Caco-2 (cell line): ENCODE measurements at places on chromosomes 3 and 15.

- peak; percentile 55 for DNase-seq
Measured at GRCh38 chr15:71780115-71780976, 30.0 kb upstream of the NR2E3 start.

DNA sequence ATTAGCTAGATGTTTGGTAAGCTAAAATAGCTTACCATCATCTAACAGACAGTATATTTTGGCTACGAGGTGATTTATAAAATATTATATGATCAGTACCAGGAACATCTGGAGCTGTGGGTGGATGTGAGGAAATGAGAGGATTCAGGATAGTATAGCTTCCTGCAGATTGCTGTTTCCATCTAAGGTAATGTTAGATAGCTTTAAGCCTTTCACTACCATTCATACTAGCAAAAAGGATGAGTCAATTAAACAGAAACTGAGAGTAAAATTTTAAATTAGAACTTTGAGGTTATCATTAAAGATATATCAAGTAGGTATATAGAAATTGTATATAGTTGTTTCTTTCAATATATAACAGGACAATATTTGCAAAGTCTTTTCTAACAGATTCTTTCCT lies 8.0 kb downstream of the ZBTB20 start:
- no peak for DNase-seq

GRCh38 chr3:52763466-52763865 lies 7.3 kb downstream of the NEK4 start:
- no peak for DNase-seq

DNA sequence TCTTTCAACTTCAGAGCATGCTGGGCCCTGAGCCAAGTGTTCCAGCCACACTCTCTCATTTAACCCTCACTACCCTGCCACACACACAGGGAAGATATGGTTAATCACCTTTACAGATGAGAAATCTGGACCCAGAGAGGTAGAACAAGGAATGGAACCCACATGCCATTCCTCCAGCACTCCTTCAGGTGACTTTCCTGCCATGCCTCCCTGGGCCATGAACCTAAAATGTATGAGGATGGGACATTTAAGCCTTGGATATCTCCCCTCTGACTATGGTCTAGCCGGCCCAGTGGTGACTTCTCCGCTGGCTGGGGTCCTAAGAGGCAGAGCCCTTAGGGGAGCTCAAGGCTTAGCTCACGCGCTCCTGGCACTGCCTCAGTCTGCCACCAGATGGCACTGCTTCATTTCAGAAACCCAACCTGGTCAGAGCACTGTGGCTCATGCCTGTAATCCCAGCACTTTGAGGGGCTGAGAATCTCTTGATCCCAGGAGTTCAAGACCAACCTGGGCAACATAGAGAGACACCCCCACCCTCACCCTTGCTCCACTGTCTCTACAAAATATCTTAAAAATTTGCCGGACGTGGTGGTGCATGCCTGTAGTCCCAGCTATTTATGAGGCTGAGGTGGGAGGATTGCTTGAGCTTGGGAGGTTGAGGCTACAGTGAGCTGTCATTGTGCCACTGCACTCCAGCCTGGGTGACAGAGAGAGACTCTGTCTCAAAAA lies 2.2 kb upstream of the DCAF1 start:
- DNase-seq, result peak; percentile 83

GRCh38 chr15:27894645-27895044 lies 204.5 kb downstream of the OCA2 start:
- no peak for DNase-seq

GRCh38 chr15:87213626-87214025 lies 1042.9 kb downstream of the NTRK3 start:
- DNase-seq, result no peak

GRCh38 chr15:47959617-47960413 lies 161.0 kb upstream of the SLC24A5 start:
- no peak for DNase-seq

DNA sequence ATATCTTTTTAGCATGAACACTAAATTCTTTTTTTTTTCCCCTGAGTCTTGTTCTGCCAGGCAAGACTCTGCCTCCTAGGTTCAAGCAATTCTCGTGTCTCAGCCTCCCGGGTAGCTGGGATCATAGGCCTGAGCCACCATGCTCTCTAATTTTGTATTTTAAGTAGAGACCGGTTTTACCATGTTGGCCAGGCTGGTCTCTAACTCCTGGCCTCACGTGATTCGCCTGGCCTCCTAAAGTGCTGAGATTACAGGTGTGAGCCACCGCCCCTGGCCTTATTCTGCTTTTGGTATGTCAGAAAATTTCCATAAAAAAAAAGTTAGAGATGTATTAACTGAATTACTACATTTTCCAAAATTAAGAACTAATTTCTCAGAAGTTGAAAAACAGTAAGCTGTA lies 14.3 kb downstream of the RAB11A start:
- DNase-seq, result no peak

DNA sequence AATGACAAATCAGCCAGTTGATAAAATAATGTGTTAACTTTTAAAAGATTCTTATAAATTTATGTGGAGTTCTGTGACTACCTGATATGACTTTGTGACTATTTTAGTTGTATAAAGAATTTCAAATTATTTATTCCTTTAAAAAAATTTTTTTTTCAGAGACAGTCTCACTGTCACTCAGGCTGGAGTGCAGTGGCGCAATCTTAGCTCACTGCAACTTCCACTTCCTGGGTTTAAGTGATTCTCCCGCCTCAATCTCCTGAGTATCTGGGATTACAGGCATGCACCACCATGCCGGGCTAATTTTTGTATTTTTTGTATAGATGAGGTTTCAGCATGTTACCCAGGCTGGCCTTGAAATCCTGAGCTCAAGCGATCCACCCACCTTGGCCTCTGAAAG lies 48.5 kb downstream of the MBNL1 start:
- no peak for DNase-seq

- DNase-seq, result no peak
Measured at GRCh38 chr3:14805961-14806537, 12.7 kb upstream of the FGD5 start.

DNA sequence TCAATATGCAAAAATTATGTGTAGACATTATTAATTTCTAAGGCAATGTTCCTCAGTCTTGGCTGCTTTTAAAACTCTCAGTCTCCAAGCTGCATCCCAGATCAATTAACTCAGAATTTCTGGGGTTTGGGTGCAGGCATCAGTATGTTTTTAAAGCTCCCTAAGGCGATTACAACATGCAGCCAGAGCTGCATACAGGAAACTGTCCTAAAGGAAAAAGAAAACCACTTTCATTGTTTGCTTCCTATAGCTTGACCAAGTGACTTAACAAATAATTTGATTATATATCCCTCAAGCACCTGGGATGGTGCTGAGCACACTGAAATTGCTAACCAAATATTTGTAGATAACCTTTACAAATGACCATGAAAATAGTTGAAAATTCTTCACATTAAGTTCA lies 194.7 kb downstream of the DTWD1 start:
- DNase-seq, result no peak

- no peak for DNase-seq
Measured at GRCh38 chr15:43483297-43484128, 9.4 kb downstream of the TP53BP1 start.

DNA sequence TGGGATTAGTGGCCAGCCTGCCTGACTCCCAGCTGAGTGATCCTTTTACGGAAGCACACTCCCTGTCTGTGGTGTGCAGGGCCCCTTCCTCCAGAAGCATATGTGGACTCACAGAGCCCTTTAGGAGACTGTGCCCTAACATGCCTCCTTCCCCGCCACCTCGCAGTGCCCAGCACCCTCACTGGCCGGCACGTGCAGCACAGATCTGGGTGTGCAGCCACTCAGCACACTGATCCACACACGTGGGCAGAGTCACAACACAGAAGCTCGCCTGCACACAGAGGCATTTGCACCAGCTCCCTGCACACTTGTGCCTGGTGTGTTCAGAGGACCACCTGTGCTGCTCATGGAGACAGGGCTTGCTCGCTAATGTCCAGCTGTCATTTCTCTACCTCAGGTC lies 23.6 kb upstream of the CSPG4 start:
- DNase-seq, result peak; percentile 22

- peak; percentile 4 for DNase-seq
Measured at GRCh38 chr3:157347577-157348303, 88.9 kb upstream of the PTX3 start.

- no peak for DNase-seq
Measured at GRCh38 chr15:32982001-32982400, 212.5 kb downstream of the FMN1 start.

GRCh38 chr15:97941572-97941971 lies 18.9 kb upstream of the ARRDC4 start:
- DNase-seq, result no peak

DNA sequence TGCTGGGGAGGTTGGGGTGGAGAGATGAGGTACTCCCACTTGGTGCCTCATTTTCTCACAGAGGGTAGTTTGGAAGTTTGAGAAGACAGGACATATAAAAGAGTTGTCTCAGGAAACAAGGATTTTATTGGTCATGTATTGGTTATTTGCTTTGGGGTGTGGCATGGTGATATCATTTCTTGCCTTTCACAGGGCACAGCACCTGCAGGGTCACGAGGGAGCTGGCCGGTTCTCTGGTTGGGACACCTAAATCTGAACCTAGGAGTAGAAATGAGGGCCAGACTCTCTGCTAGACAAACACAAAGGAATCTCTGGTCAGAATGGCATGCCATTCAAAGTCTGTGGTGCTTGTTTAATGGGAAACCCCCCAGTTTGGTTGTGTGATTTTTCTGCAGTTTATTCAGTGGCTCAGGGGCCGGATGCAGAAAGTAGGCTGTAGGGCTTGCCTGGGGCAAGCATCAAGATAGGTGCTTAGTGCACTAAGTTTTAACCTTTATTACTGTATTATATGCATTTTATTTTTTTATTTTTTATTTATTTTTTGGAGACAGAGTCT lies 237.7 kb upstream of the EIF1B start:
- no peak for DNase-seq

DNA sequence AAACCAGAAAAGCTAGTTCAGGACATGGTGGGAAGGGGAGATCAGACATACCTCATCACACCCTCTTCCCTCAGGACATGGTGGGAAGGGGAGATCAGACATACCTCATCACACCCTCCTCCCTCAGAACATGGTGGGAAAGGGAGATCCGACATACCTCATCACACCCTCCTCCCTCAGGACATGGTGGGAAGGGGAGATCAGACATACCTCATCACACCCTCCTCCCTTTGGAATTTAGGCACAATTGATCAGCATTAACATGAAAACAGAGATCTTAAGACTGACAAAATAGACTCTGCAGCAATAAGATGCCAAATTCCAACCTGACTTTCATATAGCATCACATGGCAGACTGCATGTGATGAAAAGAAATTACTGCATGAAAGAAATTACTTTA lies 412.7 kb upstream of the ZNF717 start:
- no peak for DNase-seq

DNA sequence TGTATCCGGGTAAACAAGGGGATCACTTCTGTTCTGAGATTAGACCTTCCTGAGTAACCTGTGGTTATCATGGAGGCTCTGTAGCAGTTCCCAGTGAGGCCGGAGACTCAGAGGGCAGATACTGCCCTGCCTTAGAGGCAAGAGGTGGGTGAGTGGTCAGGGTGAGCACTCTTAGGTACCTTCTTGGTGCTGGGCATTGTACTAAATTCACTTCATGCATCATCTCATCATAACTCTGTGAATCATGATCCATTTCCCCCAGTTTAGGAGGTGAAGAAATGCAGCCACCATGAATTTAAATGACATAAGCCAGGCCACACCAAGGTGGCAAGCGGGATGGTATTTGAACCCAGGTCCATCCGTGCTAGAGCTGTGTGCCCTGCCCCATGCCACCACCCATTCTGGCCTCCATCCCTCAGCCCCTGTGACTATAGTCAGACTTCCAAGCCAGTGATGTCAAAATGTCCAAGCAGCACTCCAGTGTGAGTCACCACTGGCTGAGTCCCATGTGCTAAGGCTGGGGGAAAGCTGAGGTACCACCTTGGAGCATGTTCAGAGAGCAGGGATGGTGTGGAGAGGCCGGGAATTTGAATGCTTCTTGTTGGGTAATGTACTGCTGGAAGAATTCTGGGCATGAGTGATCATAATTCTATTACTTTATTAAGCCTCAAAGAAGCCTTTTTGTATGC lies 88.8 kb downstream of the EPHB1 start:
- DNase-seq, result no peak

- no peak for DNase-seq
Measured at GRCh38 chr15:23564821-23565394, 566 bp upstream of the MKRN3 start.

GRCh38 chr3:192850451-192850981 lies 67.1 kb downstream of the MB21D2 start:
- DNase-seq, result peak; percentile 85

- no peak for DNase-seq
Measured at GRCh38 chr15:65409036-65409631, 13.6 kb downstream of the IGDCC4 start.

- DNase-seq, result peak; percentile 7
Measured at GRCh38 chr3:43260412-43260811, 25.9 kb upstream of the SNRK start.

DNA sequence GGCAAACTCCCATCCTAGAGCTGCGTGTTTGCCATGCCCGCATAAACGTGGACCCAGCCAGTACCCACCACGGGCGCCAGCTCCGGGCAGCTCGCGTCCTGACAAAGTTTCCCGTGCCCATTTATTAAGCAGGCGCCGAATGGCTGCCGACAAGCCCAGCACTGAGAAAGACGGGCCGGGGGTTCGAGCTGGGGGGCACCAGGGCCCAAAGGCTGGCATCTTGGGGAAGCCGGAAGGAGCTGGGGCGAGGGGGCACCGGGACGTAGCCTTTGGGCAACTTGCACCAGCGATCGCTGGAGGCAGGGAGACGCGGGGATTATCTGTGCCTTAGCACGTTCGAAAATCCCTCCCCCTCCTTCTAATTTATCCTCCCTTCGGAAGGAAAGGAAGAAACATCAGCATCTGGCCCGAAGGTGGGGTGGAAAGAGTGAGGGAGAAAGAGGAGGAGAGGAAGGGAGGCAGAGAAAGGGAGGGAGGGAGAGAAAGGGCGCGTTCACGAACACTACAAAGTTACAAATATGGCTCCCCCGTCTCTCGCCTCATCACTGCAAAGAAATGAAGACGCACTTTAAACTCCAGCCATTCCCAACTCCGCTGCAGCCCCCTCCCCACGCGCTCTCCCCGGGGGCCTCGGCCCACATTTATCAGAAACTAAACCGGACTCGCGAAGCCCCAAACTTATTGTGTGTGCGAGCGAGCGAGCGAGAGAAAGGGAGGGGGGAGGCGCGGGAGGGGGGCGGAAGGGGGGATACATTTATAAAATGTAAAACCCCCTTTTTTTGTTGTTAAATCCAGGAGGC lies 1.0 kb downstream of the ANP32A start:
- peak; percentile 33 for DNase-seq

GRCh38 chr3:104787306-104787705 lies 579.4 kb upstream of the ALCAM start:
- no peak for DNase-seq

DNA sequence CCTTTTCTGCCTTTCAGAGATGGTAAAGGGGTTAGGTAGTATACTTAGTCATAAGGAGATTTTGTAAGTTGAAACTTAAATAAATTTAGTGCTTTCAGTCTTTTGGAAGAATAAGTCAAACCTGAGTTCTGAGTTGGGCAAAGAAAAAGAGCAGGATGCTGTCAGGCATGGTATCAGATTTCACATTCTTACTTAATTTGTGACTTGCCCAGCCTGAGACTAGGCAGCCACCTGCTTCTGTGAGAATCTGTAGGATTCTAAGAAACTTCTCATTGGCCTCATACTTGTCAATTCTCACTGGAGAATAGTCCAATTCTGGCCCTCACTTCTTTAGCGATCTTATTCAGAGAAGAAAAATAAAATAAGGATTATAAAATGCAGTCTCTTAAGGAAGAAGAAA lies 577.5 kb downstream of the DIPK2A start:
- DNase-seq, result no peak
